Foreskin keratinocyte (primary cell): ENCODE measurements at places on chromosomes 6 and 20.
A peak's percentile ranks its signal among the peaks of the same experiment; 100 is the strongest.

DNA sequence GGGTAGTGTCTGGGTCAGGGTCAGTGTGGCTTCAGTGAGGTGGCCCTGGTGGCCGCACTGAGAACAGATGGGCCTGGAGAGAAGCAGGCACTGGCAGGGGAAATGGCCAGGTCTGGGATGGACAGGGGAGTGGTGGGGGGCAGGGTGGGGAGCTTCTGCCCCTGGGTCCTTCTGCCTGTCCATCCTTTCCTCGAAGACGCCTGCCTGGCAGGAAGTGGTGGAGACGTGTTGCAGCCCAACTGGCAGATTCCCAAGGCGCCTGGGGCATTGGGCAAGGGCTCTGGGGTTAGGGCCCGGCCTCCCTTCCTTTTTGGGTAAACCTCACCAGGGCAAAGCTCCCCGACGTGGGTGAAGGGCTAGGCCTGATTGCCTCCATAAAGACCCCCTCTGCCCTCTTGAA is 10.4 kb downstream of the SRC start:
- no peak for DNase-seq

GRCh38 chr20:43765916-43766315 is 39.1 kb upstream of the GTSF1L start:
- no peak for DNase-seq

DNA sequence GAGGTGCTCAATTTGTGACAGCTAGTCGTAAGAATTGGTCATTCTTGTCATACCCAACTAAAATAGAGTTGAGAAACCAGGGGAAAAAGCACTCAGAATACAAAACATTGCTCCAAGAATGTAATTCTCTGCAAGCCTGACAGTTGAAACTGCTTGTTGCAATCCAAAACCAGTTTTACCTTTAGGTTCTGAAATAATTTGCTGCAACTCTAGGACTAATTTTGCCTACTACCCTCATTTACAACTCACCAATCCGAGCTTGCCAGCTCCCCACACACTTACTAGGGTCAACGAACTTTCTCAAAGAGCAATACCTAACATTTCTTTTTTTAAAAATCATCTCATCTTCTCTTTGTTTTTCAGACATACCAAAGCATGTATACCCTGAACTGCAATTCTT is 29.7 kb downstream of the LIN28B start:
- DNase-seq = no peak

DNA sequence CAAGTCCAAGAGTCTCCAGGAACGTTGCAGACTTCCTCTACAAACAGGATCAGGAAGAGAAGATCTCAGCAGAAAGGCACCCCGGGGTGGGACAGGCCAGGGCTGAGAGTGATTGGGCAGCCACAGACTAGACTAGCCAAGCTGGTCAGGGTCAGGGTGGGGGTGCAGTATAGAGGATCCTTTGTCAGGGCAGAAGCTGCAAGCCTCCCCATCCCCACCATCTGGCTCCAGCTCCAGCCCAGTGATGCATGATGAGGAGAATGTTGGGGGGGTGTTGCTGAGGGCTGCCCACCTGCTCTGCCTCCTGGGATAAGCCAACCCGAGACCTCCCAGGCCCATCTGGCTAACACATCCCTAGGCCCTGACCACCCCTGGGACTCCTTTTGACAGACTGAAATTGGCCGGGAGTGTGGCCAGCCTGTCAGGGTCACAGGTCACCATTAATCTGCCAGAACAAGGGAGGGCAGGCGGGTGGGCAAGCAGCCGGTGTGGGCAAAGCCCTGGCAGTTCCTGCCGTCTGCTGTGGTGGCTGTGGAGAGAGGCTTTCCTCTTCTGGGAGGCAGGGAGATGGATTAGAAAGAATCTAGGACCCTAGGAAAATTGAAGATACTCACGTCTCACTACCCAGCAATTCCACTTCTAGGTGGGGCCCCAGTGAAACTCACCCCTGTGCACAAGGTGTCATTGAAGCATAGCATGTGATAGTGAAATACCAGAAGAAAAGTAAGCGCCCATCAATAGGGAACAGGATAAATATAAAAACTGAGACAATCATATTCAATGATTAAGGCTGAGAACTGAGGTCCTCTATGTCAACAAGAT is 22.1 kb upstream of the SNTA1 start:
- DNase-seq = no peak

DNA sequence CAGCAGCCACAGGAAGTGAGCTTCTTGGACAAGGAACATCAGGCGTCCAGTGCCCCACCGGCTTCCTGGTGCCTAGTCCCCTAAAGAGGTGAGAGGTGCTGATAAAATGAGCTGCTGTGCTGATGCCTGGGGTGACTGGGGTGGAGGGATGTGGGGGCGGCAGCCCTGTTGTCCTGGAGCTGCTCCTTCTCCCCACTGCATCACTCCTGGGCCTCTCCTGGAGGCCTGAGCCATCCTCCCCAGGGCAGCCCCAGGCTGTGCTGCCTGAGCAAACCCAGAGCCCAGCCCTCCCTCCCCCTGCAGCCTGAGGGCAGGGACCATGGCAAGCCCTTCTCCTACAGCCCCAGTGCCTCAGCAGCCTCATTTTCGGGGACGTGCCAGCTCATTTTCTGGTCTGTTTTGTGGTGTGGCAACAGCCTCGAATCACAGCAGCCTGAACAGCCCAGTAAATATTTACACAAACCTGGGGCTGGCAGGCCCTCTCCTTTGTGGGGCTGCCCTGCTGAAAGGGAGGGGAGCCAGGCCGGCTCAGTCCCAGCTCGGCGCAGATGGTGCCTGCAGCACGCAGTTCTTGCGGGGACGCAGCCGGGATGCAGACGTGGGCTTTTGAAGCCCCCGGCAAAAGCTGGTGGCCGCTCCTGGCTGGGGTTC is 259.9 kb downstream of the DLL1 start:
- no peak for DNase-seq

GRCh38 chr20:49785852-49786175 is 26.8 kb upstream of the SLC9A8 start:
- DNase-seq = no peak

GRCh38 chr6:235763-236360 is 56.4 kb upstream of the DUSP22 start:
- no peak for DNase-seq

GRCh38 chr20:30816182-30816645 is 441.2 kb upstream of the DEFB115 start:
- DNase-seq = no peak

DNA sequence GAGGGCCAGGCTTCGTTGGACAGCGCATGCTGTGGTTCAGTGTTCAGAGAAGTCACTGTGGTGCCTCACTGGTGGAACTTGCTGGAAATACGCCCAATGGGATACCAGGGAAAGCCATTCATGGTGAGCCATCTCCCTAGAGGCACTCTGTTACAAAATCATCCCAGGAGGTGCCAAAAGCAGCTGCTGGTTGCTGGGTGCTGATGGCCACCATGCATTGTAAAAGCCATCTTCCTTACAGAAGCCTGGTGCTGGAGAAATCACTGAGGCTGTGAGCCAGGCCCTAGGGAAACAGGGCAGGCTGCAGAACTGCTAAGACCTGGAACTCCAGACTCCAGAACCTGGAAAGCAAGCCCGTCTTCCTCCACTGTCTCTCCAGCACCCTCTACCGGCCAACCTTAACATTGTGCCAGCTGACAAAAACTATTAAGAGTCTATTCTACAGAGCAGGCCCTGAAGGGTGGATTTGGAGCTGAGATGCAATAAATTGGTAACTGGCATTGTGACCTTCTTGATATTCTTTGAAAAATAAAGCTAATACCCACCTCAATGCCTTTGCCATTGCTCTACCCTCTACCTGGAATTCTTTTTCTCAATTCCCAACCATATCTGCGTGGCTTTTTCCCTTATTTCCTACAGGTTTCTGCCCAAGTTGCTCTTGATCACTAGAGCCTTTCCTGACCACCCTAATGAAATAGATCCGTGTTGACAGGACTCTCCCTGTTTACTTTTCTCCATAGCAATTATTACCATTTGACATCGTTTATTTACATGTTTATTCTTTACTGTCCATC is 18.5 kb downstream of the SNRPB start:
- peak; percentile 63 for DNase-seq

GRCh38 chr6:153086225-153086990 is 44.7 kb downstream of the RGS17 start:
- no peak for DNase-seq

- no peak for DNase-seq
These were observed 500.4 kb upstream of the SULF2 start for GRCh38 chr20:48285656-48286055.

- no peak for DNase-seq
These were observed 15.2 kb upstream of the ZNF335 start for GRCh38 chr20:45987108-45987780.

DNA sequence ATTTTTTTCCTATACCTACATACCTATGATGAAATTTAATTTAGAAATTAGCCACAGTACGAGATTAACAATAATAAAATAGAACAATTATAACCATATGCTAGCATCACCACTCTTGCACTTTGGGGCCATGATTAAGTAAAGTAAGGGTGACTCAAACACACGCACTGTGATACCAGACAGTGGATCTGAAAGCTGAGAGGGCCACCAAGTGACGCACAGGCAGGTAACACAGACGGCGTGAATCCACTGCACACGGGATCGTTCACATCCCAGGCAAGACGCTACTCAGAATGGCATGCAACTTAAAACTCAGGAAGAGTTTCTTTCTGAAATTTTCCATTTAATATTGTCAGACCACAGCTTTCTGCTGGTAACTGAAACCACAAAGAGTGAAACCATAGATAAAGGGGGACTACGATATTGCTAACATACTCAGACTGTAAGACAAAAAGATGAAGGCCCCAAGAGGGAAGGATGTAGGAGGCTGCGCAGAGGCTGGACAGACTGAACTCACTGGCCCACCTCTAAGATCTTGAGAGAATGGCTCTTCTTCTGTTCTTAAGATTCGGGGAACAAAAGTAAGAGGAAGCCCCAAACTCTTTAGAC is 17.9 kb downstream of the RRBP1 start:
- DNase-seq = no peak

GRCh38 chr20:3813848-3814581 is 6.3 kb upstream of the AP5S1 start:
- DNase-seq = no peak

GRCh38 chr6:41045664-41046063 is 3.4 kb downstream of the TSPO2 start:
- no peak for DNase-seq

DNA sequence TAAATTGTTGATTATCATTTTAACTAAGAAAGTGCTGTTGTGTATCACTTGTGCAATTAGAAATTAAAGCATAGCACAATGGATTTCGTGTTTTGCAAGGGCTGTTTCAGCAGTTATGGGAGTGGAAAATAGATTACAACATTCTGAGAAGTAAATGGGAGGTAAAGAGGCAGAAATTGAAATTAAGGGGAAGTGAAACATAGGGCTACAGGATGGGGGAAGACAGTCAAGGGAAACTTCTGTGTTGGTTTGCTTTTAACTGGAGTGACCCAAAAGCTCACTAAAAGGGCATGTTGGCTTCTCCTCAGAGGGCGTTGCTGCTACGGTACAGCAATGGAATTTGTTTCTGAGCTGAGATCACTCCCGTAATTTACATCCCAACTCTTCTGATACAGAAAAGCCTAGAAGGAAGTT is 147.5 kb downstream of the BCAS1 start:
- no peak for DNase-seq

DNA sequence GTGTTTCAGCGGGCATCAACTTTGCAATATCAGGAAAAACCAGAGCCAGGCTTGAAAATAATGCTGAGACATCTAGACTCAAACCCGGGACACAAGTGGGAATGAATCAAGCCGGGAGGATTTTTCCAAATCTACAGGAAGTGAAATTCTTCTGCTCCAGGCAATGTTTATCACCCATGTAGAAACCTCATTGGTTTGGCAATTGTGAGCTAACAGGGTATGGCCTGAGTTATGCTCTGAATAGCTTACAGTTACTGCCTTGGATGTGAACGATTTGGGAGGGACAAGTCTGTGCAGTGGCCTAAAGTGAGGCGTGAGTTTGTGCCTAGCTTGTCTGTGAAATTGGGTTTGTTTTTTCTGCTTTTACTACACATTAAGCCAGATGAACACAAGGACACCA is 87.4 kb downstream of the PCSK2 start:
- DNase-seq = no peak

DNA sequence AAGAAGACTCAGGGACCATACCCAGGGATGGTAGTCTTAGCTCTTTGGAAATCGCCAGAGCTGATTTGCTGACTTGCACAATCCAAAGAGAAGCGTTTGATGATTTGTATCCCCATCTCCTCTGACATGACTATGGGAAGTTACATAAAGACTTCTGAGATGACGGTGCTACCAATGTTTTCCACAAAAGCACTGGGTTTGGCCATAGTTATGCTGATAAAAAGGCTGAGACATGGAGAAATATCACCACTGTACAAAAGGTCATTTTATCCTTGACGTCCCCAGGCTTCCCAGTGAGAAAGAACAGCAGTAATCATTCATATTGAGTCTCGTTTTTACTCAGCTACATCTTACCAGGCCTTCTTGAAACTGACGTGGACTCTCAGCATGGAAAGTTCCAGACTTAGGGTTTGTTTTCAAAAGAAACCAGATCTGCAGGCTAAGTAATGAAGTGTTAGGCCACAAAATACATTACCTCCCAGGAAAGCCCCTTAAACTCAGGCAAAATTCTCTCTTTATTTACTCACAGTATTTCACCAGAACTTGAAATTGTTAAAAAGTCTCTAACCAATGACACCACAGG is 370.3 kb upstream of the JARID2 start:
- no peak for DNase-seq

DNA sequence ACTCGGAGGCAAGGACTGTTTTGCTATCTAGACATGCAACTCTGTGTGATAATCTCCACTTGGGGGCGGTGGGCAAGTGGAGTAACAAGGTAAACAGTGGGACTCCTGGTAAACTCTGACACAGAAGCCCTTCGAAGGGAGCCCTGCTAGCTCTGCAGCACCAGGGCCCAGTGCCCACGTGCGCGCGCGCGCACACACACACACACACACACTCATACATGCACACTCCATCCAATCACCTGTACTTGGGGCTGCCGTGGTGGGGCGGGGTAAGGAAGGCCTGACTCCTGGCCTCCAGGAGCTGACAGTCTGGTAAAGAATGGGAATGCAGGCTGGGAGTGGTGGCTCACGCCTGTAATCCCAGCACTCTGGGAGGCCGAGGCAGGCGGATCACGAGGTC is 36.4 kb downstream of the TAF4 start:
- no peak for DNase-seq

DNA sequence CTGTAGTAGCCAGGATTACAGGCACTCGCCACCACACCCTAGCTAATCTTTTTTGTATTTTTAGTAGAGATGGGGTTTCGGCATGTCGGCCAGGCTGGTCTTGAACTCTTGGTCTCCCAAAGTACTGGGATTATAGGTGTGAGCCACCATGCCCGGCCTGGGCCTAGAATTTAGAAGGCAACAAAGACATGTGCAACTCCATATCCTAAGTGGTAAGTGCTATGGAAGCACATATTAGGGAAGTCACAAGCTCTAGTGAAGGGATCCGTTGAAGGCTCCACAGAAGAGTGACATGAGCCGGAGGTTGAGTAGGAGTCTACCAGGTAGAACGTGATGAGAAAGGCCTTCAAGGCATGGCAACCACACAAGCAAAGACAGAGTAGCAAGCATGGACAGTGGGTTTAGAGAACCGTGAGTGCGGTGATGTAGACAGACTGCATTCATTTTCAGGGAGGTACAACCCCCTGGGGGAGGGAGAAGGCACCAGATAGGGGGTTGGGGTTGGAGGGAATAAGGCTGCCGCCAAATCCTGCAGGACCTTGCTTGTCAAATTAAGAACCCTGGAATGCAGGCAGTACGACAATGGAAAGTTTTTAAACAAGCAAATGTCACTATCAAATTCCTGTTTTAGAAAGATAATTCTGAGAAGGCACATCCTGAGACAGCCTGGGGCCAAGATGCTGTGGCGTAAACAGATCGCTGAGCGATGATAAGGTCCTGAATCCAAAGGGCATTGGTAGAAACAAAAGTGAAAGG is 50.2 kb downstream of the ARHGAP18 start:
- DNase-seq = peak; percentile 57

GRCh38 chr6:44504301-44504791 is 116.8 kb downstream of the CDC5L start:
- DNase-seq = no peak
